ENCODE measurements at places on chromosomes 13 and 19.

GRCh38 chr19:5396963-5397362, 56.4 kb upstream of the PTPRS start:
- DNase-seq = no peak

GRCh38 chr19:13633109-13633508, 126.8 kb upstream of the CACNA1A start:
- DNase-seq = no peak

DNA sequence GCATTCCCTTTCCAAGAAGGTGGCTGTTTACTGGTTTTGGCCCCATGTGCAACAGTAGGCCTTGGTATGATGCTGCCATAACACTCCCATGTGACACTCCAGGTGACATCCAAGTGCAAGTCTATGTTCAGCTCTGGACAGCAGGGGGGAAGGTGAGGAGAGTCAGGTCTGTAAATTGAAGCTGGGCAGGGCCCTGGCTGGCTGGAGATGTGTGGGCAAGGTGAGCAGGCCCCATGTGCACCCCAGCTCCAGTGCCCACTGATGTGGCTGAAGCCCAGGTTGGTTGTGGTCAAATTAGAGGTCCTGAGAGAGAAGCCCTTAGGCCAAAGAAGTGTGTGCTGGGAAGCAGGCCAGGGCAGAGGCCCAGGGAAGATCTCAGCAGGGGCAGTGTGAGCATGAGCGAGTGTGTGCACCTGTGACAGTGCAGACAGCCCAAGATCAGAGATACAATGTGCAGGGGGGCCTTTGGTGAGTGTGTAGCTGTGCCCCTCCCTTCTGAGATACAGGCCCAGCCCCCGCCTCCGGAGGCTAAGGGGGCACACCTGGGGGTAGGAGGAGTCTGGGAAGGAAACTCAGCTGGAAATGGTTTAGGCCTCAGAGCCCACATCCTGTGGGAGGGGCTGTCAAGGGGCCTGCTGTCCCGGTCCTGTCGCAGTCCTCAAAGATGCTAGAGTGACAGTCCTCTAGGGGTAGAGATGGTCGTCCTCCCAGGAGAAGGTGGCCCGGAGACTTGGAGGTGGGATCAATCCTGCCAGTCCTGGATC, 18.6 kb downstream of the DEDD2 start:
- DNase-seq = peak; percentile 43

DNA sequence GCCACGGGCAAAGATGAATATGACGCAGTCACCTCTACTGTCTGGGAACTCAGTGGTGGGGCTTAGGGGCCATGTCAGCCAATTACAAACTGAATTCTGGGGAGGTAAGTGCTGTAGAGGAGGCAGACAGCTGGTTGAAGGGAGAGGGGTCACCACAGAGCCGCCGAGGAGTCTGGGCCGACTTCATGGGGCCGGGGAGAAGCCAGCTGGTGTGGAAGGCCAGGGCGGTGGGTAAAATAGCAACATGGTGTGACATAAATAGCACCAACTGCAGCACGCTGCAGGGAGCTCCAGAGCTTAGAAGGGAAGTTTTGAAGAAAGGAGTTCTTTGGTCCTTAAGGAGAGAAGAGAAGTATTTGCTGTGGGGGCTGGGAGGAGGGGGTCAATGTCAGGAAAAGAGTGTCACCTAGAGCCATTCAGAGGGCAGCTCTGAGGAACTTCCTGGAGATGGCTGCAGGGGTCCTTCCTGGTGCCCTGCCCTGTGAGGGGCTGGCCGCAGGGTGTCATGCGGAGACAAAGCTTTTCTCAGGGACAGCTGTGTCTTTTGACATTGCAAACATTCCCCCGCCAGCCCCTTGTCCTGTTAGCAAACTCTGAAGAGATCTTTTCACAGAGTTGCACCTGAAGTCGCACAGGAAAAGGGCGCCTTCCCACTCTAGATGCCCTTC, 6.4 kb downstream of the METTL21C start:
- no peak for DNase-seq

GRCh38 chr19:45177817-45178261, at the start of gene TRAPPC6A:
Gene TRAPPC6A, minus strand, starts transcription at chr19:45178237. Its CDS starts 19 bp downstream, at chr19:45178218.
- no peak for DNase-seq

- no peak for DNase-seq
Measured at GRCh38 chr19:5255602-5256231, 84.9 kb downstream of the PTPRS start.

- no peak for DNase-seq
Measured at GRCh38 chr19:12649941-12650340, 16.6 kb downstream of the MAN2B1 start.

GRCh38 chr13:25677956-25678355, 306.2 kb downstream of the ATP8A2 start:
- no peak for DNase-seq

DNA sequence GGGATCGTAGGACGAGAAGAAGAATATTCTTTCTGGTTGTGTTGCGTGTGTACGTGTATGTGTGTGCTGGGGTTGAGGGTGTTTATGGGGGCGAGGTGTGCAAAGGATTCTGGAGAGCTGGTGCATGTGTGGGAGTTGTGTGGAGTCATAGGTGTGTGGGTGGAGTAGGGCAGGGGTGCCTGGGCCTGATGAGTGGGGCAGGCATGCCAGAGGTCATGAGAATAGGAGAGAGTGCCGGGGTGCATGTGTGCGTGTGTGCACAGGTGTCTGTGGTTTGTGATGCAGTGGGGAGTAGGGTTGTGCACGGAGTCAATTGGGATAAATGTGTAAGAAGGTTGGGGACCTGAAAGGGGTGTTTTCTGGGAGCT, 649 bp downstream of the TMEM91 start:
- no peak for DNase-seq

GRCh38 chr19:29409076-29409862, 116.5 kb upstream of the VSTM2B start:
- no peak for DNase-seq

GRCh38 chr19:32345261-32346207, at the start of gene ZNF507:
Gene ZNF507, plus strand, starts transcription at chr19:32345610. Its CDS starts 7,221 bp downstream, at chr19:32352831.
- DNase-seq = peak; percentile 86

- DNase-seq = no peak
Measured at GRCh38 chr13:109384491-109385241, 401.7 kb downstream of the IRS2 start.

DNA sequence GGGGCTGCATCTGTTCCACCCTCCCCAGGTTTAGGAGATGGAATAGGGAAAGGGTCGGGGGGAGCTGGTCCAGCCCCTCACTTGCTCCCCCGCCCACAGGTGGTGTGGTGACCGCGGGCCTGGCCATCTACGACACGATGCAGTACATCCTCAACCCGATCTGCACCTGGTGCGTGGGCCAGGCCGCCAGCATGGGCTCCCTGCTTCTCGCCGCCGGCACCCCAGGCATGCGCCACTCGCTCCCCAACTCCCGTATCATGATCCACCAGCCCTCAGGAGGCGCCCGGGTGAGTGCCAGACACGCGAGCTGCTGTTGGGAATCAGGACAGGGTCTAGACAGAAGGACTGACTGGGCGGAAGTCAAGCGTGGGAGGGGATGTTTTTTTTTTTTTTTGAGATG, 3.0 kb downstream of the CLPP start:
- DNase-seq = no peak

GRCh38 chr13:78712831-78713230, 53.9 kb upstream of the OBI1 start:
- DNase-seq = no peak

DNA sequence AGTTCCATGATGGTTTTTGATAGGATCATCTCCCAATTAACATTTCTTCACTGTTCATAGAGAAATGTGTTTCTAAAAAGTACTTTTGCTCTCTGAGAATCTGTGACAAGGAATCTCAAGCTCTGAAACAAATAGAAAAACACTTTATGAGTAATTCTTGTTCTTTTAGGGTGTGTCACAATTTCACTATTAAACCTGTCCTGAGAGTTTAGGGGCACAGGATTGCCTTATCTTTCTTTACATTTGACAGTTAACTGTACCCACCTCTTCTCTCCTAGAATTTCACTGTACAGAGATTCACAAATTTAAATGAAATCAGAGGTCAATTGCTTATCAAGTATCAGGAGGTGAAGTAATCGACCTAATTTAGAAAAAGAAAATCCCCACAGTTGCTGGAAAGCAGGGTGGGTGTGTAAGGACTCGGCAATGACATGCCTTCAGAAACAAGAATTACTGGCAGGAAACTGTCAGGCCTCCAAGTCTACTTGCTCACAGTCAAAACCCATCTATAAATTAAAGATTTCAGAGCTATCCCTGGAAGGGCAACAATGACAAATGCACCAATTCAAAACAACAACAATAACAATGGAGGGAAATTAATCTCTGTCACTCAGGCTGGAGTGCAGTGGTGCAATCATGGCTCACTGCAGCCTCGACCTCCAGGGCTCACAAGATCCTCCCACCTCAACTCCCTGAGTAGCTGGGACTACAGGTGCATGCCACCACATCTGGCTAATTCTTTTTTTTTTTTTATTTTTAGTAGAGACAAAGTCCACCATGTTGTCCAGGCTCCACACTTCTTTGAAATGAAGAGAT, 250.2 kb downstream of the ABCC4 start:
- DNase-seq = no peak
